ENCODE measurements at places on chromosomes 4 and X.
A peak's percentile ranks its signal among the peaks of the same experiment; 100 is the strongest.

DNA sequence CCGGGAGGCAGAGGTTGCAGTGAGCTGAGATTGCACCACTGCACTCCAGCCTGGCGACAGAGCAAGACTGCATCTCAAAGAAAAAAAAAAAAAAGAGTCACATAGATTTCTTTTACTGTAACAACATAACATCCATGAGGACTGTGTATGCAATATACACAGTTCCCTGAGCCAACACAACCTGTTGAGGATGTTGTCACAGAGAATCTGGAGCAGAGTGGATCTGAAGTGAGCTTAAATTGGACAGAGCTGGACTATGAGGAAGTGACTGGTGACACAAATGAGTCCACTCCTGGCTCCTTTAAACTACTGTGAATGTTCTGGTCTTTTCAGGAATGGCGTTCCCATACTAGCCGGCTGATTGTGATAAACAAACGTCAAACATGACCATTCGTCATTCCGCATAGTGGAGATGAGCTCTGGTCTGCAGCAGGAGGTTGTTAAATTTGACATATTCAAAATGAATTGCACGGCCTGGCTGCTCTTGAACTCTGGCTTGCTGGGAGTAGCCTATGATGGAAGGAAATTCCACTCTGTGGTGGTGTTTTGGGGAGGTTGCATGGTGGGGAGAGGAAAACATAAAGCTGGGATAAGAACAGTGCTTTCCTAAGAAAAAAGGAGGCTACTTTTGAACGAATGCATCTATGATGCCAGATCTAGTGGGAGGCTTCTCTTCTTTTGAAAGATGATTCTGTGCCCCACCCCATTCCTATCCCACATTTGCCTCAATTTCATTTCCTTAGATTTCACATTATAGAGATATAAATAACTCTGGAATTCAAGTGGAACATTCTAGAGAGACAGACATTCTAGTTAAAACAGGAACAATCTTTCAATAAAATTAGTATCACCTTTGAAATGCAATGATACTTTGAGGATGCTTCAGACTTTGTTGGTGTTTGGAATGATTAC is 149.5 kb downstream of the SHROOM3 start:
- ATAC-seq: no peak

DNA sequence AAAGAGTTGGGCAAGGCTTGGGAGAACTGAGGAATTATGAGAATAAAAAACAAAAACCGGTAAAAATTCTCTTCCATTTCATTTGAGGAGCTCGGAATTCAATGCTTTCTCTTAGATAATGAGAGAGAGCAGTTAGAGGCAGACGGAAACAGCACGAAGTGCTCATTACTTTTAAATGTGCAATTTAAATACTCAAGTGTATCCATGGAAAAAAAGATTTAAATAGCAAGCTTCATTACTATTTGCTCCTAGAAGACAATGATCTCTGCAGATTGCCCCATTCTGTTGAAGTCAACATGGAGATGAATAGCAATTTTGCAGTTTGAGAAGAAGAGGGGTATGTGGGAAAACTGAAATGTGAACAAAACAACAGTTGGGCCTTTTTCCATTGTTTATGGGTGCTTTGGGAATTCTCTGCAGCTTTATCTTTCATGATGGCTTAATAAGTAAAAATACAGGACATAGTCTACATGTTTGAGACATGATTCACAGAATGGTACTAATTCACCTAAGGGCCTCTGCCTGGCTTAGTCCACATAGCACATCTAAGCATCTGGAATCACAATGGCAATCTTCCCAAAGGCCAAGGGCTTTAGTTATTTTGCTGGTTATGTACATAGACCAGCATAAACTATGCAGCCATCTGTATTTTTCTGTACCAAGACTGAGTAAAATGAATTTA is 512.7 kb upstream of the FAT1 start:
- no peak for ATAC-seq

DNA sequence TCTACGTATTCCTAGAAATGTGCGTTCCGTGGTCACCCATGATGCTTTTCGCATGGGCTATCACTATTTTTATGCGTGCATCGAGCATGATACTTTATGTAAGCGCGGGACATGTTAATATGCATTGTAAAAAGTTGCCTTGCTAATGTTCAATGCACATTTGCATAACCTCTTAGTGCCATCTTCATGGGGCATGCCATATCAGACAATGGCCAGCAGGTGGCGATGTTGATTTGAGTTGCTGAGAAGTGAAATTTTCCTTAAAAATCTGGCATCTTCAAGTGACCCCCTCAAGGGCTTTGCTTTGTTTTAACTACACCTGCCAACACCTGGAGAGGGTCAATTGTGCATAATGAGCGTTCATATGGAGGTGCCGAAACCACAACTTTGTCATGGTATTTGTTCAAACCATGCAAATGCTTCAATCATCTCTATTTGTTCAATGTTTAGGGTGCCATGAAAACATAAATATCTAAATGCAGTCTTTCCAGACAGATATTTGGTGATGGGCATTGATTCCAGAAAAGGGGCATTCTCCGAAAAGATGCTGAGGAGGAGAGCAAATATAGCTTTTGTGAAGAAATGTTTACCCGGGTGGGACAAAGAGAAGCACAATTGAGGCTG is 833.9 kb upstream of the PRKX start:
- no peak for ATAC-seq

DNA sequence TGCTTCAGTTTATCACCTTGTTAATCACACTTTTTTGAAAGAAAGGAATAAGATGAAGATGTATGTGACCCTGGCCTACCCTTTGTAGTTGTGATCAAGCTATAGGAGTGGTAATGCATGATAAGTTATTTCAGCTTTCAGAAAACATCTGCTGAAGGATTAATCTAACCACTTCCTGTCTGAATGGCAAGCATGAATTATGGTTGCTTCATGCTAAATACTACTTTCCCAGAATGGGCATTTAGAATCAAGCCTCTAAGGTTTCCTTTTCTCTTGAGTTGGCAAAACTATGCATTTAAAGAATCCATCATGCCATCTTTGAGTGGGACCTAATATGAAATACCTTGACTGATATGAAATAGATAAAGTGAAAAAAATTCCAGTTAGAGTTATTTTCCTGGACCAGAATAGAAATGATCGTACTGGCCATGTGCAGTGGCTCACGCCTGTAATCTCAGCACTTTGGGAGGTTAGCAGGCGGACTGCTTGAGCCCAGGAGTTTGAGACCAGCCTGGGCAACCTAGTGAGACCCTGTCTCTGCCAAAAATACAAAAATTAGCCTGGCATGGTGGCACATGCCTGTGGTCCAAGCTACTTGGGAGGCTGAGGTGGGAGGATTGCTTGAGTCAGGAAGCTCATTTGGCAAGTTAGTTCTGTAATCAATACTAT is 59.1 kb downstream of the ANXA3 start:
- peak; percentile 37 for ATAC-seq

DNA sequence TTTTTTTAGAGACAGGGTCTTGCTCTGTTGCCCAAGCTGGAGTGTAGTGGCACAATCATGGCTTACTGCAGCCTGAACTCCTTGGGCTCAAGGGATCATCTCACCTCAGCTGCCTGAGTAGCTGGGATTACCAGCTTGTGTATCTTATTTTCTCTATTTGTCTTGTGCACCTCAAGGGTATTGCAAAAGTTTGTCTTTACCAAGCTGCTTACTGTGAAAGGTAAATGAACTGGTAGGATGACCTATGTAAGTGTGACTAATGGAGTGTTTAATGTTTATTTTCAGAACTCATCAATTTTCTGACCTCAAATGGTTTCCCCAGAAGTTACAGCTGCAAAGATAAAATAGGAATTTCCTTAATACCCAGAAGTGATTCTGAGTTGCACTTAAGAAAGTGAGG is 5.3 kb upstream of the FGA start:
- no peak for ATAC-seq

DNA sequence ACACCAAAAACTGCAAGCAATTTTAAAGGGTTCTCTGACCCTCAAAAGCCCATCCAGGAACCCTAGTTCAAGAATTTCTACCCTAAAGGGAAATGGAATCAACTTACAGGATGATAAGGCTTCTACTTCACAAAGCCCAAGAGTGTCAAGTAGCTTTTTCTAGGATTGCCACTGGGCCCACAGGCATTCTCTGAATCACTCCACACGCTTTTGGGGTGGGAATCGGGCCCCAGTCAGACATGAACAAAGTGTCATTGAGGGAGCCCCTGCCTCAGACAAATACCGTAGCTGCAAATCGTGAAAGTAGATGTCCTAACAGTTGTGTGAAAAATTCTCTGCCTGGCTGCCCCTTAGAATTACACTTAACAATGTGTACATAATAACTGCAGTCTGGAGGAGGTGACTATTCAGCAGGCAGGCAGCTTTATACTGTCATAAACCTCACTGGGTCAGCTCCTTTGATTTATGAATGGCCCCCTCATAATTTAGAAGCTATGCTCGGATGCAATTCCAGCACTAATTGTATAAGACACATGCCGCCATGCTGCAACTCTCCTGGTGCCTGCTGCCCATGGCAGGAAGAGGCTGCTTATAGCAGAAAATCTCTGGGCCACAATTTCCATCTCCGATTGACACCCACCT is 36.7 kb downstream of the CHRDL1 start:
- no peak for ATAC-seq

DNA sequence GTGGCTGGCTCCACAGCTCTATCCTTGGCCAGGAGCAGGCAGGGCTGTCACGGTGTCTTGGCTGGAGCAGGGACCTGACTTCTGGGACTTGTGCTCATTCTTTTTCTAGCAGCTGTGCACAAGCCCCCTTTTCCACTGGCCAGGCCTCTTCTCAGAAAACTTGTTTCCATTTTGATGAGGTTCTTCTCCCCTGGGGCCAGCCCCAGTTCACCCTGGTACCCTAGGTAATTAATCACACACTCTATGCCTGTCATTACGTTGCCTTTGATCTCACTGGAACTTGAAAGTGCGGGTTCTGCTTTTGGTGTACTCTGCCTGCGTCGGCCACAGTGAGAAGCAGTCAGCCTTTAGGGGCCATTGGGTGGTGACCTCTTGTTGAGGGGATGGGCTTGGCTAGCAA is 26.6 kb downstream of the DRD5 start:
- ATAC-seq: no peak

DNA sequence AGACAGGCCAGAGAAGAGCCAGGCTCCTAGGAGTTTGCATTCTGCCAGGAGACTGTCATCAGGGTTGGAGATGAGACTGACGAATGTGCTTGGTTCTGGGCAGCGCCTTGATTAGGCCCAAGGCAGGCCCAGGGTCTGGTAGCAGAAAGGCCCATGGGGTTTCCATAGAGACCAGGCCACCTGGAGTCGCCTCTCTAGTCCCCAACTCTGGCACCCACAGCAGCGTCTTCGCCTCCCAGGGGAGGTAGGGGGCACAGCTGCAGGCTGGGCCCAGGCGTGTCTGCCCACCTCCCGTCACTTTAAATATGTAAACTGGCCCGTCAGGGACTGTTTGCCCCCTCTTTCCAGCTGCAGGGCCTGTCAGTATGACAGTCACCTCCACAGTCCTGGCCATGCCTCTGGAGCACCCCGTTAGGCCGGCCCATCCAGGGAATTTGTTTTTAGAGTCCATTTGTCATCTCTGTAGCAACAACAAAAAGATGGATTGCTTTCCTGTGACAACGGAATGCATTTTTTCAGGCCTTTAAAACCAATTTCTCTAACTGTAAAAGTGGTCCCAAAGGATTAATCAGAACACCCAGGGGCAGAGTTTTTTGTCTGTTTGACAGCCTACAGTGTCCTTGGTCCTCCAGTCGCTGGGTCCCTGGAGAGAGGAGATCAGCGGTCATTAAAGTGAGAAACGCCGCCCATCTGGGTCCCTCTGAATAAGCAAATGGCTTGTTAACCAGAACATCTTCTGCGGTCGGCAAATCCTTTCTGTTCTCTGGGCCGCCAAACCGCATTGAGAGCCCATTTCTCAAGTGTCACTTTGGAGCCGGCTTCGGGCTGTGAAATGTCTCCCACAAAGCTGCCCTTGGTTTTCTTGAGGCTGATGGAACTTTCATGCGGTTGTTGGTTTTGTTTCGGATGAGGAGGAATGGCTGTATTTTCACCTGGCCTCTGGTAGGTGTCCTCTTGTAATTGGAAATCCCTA is 153.0 kb upstream of the PSAPL1 start:
- ATAC-seq: no peak

- no peak for ATAC-seq
Measured at GRCh38 chrX:145292218-145292617, 44.9 kb downstream of the SPANXN1 start.

DNA sequence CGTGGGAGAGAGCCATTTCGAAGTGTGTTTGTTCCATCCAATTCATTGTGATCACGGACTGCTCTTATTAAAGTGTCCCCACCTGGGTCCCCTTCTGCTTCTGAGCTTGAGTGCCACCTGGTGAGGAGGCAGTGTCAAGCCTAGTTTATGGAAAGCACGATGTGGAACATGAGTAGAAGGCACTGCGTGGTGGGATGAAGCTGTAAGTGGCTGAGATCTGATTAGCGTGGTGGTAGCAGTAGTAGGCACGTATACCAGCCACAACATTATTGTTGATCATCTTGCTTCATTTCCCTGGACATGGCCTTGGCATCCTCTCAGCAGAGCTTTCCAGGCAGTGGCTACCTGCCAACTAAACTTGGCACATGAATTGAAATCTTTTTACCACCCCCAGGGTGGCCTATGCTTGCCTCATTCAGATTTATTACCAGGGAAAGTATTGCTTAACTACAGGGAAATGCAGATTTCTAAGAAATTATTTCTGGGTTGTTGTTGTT is 46.4 kb downstream of the GPAT3 start:
- ATAC-seq: peak; percentile 16

- ATAC-seq: no peak
Measured at GRCh38 chr4:92236877-92237276, 66.9 kb upstream of the GRID2 start.

DNA sequence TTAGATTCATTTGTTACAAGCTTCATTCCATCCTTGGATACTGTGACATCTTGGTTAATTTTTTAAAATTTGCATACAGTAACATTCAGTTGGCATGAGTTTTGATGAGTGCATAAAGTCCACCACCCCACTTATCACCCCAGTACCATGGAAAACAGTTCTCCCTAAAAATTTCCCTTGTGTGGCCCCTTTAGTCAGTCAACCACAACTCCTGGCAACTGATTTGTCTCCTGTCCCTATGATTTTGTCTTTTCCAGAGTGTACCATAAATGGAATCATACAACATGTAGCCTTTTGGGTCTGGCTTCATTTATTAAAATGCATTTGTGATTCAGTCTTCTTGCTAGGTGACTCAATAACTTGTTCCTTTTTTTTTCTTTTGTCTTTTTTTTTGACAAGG is 29.9 kb downstream of the RP2 start:
- no peak for ATAC-seq

- no peak for ATAC-seq
Measured at GRCh38 chr4:94409962-94410361, 41.8 kb upstream of the PDLIM5 start.

- ATAC-seq: peak; percentile 95
Measured at GRCh38 chrX:139739138-139739537, 31.2 kb upstream of the MCF2 start.

DNA sequence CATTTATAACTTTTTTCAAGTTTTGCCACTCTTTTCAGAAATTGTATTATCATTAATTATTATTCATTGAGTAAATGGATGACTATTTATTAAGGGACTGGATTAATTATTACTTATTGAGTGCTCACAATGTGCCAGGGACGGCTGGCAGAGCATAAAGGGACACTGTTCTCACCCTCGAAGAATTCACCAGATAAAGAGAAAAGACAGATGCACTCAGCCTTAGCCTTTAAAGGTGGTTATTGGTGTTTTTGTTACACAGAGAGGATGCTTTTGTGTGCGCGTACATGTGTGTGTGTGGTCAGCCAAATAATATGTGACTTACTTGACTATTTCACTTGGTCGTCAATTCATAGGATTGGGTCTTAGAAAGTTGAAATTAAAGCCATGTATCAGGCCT is 187.0 kb downstream of the ANTXR2 start:
- ATAC-seq: no peak

GRCh38 chr4:188076169-188076568 is 33.2 kb downstream of the TRIML2 start:
- no peak for ATAC-seq
